NCI-H1694 (cell line): ENCODE measurements at places on chromosomes 5 and 9.
A peak's percentile ranks its signal among the peaks of the same experiment; 100 is the strongest.

DNA sequence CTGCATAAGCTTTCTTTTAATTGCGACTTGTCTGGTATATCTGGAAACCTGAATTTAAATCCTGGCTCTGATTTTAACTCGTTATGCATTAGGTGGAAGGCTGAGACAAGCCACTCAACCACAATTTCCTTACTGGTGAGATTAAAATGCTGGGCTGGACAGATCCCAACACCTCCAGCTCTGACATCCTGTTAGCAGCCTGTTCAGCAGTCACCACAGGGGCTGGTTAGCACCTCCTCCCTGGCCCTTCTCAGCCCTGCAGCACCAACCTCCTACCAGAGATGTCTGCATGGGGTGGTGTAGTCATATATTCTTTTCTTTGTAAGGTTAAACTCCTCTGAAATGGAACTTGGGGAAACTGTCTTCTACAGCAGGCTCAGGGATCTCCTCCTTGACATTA, 156.5 kb upstream of the NFIL3 start:
- DNase-seq = no peak

- no peak for DNase-seq
These were observed 124.2 kb downstream of the CDH6 start for GRCh38 chr5:31317665-31318064.

- no peak for DNase-seq
These were observed 581.8 kb upstream of the WWC1 start for GRCh38 chr5:167709625-167710024.

DNA sequence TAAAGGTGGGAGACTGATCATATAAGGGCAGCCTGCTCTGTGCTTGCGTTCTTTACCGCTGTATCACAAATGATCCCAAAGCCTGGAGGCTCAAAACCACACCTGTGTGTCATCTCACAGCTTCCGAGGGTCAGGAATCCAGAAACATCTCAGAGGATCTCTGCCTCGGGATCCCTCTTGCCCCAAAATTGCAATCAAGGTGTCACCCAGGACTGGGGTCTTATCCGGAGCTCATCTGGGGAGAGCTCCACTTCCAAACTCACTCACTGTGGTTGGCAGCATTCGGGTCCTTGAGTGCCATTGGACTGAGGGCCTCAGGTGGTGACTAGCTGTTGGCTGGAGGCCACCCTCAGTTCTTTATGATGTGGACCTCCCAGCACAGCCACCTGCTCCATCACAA, 26.7 kb upstream of the FCN2 start:
- DNase-seq = no peak

- DNase-seq = no peak
These were observed 3.4 kb downstream of the S1PR3 start for GRCh38 chr9:88994469-88995199.

- no peak for DNase-seq
These were observed 228.4 kb upstream of the PPP1R2B start for GRCh38 chr5:156621719-156622118.

- DNase-seq = no peak
These were observed 52.1 kb upstream of the SIMC1 start for GRCh38 chr5:176186107-176186506.

GRCh38 chr9:112654282-112654681, 63.6 kb downstream of the INIP start:
- DNase-seq = no peak

DNA sequence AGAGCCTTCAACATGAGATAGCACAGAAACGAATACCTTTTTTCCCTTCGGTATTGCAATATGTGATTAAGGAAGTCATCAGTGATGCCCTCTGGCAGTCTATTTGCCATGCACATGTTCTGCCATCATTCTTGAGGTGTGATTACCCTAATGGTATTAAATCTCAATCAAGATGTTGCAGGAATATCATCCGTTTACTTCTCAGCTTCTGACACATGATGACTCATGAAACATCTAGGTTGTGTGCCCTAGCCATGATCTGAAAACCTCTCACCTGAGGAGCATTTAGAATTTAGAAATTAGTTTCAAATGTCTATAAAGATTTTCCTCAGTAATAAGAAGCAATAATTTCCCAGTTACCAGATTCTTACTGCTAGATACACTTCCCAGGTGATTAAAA, 209.1 kb downstream of the ADGRV1 start:
- DNase-seq = no peak

GRCh38 chr5:179427032-179427675, 81.9 kb upstream of the ADAMTS2 start:
- no peak for DNase-seq

GRCh38 chr9:21811914-21812313, 9.5 kb downstream of the MTAP start:
- DNase-seq = no peak

GRCh38 chr5:75057561-75057960, 5.2 kb upstream of the GCNT4 start:
- DNase-seq = no peak

- no peak for DNase-seq
These were observed 21.9 kb upstream of the NOTCH1 start for GRCh38 chr9:136567651-136568287.

- DNase-seq = peak; percentile 47
These were observed 31.7 kb downstream of the MRPL22 start for GRCh38 chr5:154972476-154973080.

DNA sequence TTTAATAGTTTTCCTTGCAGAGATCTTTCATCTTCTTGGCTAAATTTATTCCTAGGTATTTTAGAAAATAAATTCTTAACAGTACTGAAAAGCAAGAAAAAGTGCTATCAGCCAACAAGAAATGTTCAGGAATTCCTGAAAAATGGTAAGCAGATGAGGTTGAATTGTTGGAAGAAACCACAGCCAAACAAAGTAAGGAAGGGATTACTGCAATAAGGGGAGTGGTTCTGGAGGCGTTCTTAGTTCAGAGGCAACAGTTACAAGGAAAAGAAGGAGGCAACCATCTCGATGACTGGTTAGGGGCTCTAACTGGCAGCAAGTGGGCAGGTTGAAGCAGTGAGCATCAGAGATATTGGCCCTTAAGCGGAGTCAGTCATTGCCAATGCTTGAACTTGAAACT, 12.8 kb upstream of the OR13J1 start:
- DNase-seq = no peak

DNA sequence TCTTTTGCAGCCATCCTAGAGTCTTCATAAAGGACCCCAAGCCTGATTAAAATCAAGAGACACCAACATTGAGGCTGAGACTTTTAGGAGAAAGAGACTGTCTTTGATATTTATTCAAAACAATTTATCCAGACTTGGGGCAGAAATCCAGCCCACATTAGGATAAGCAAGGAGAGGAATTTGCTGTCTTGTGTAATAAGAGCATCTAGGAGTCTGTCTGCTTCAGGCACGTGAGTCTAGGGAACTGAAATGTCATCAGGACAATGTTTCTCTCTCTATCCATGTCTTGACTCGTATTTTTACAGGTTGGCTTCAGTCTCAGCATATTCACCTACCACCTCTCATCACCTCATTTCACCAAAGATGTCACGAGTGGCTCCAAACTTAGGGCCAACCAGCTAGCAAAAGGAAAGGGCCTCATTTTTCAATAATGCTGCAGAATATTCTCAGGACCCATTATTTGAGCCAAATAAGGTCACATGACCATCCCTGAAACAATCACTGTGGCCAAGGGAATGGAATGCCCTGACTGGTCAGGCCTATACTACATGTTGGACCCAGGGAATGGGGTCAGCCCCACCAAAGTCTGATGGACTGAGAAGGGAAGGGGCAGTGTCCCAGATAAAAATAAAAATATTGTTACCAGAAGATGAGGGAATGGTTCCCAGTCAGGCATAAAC, 70.3 kb upstream of the SAP30L start:
- DNase-seq = no peak

DNA sequence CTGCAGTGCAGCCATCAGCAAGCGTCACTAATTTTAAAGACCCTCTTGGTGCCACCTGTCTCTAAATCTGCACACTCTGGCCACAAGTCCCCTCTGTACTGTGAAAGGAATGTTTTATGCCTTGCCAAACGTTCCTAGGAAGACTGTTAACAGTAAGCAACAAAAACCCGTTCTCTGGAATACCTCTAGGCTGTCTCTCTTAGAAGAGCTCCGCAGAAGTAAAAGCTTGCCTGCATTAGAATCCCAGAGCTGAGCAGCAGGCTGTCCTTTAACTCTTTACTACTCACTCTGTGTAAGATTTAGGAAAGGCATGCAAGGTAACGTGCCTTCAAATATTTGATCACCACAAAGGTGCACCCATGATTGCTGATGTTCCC, 53.9 kb upstream of the C9orf72 start:
- no peak for DNase-seq

GRCh38 chr9:127463911-127464310, 12.6 kb downstream of the LRSAM1 start:
- no peak for DNase-seq

GRCh38 chr9:95005278-95006143, 279.0 kb downstream of the AOPEP start:
- DNase-seq = no peak

GRCh38 chr9:127112735-127113161, 9.7 kb downstream of the ANGPTL2 start:
- DNase-seq = no peak

GRCh38 chr9:118170032-118170955, 466.1 kb downstream of the TLR4 start:
- peak; percentile 48 for DNase-seq

GRCh38 chr5:158840193-158840592, 259.5 kb downstream of the EBF1 start:
- DNase-seq = no peak

DNA sequence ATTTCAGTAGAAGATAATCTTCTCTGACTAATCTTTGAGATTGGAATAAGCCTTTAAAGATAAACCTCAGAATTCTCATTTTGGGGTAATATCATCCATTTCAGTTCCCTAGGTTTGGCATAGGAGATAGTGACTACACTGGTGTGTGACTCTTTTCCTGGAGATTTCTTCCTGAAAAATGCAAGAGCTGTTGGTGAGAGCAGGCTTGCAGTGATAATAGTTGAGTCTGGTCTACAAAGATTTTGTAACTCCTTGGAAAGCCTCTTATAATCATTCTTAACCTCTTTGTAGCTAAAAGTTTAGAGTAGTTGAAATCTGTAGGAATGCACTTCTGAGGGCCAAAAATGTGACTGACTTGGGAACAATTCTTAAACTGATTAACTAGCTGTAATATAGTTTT, 23.4 kb downstream of the RANBP17 start:
- no peak for DNase-seq

GRCh38 chr9:28320616-28321015, 747.3 kb upstream of the C9orf72 start:
- DNase-seq = no peak

- DNase-seq = no peak
These were observed 138.8 kb upstream of the COL5A1 start for GRCh38 chr9:134502809-134503211.

DNA sequence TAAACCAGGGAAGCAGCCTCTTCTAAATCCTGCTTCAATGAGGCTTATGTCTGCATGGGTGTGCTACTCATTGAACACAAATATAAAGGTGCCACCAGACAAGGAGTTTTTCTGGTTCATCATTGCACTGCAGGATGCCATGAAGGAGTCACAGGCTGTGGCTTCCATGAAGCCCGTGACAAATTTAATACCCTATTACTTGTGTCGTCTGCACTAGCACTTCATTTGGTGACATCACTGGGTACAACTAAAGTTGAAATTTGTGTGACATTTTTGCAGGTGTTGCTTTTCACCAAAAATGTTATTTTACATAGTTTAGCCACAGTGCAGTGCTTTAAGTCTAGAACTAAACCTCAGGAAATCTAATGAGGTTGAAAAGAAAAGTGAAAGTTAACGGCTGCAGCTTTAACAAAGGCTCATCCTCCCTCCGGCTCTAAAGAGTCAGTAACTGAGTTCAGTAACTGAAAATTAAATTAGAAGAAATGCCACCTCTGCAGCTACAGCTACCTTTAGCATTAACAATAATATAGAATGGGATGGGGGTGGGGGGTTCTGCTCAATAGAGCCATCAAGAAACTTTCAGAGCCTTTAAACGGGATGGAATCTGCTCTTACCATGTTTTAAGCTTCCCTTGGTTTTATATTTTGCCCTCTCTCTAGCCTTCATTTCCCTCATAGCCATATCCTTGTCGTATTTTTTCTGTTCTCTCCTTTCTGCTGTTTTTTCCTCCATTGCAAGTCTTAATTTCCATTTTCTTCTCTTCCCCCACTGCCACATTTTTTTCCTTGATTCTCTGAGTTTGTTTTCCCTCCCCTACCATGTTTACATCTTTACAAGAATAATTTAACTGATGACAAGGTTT, 233.8 kb upstream of the TMEM161B start:
- DNase-seq = no peak

- no peak for DNase-seq
These were observed 35.6 kb downstream of the TRIO start for GRCh38 chr5:14178671-14179211.

- DNase-seq = no peak
These were observed 80.2 kb downstream of the STX17 start for GRCh38 chr9:99986642-99987041.

DNA sequence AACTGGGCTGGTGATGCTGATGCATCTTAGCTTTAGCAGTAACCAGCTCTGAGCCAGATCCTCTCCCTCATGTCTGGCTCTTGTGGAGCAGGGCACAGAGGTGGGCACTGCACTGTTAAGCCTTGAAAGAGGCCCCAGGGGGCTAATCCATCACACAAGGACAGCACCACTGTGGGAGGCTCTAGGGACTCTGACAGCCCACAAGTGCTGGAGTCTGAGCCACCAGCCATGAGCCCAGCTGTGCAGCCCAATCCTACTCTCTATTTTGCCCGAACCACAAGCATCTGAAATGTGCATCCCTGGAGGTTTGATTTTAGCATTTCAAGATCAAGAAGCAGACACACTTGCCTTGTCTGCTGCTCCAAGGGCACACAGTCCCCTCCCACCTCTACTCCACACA, 407.1 kb upstream of the TRPC7 start:
- DNase-seq = no peak

DNA sequence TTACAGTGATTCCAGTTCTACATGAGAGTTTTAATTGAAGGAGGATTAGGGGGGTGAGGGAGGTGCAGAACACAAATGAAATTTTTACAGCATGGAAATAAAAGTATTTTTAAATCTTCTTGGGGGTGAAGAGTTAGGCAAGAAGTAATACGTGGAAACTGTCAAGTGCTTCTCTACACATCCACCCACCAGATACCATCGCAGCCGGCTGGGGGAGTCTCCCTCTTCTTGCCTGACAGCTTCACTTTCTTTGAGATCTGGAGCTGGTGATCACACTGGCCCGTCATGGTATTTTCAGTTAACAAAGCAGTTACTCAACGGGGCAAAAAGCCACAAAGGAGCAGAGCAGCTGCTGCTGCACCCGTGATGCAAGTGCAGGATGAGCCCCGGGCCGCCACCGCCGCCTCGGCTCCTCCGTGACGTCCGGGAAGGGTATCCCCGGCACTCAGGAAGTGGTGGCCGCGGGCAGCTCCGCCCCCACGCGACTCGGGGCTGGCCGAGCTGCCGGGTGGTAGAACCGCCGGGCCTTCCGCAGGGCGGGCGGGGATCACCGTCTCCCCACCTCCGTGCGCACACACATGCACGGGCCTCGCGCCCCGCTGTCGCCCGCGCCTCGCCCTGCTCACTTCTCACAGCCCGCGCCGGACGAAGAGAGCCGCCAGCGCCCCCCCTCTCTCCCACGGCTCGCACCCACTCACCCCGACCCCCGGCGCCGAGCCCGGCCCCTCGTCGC, 2.4 kb upstream of the NR4A3 start:
- no peak for DNase-seq
